Activated CD8-positive, alpha-beta memory T cell treated with anti-CD3 and anti-CD28 coated beads for 4 hours (primary cell): ENCODE measurements at places on chromosomes 7 and 10.

- DNase-seq = no peak
Measured at GRCh38 chr7:112009081-112009480, 197.1 kb downstream of the DOCK4 start.

DNA sequence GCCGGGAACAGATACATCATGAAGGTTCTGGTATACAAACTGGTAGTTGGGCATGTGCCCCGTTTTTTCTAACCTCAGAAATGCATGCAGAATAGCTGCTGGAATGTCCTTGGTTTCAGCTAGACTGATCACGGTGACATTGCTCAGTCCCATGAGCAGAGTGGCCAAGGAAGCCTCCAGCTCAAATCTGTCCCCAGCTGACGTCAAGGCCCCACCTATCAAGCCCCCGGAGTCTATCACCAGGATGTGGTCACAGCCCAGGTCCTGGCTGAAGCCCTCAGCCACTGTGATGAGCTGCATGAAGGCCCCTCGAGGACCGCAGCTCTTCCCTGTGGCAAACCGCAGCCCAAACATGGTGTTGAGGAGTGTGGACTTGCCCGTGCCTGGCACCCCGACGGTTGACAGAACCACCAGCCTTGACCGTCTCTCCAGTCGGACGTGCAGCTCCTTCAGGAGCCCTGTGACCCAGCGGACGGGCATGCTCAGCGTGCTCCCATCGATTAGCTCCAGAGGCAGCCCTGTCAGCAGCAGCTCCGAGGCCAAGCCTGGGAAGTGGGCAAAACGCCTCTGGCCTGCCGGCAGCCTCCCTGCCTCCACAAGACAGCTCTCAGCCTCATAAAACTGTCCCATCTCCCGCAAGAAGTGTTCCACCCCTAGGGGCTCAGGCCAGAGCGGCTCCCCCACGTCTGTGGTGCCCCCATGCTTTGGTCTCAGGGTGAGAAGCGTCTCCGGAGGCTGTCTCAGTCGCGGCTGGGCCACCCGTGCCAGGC is 7.8 kb upstream of the MRPS24 start:
- no peak for DNase-seq

DNA sequence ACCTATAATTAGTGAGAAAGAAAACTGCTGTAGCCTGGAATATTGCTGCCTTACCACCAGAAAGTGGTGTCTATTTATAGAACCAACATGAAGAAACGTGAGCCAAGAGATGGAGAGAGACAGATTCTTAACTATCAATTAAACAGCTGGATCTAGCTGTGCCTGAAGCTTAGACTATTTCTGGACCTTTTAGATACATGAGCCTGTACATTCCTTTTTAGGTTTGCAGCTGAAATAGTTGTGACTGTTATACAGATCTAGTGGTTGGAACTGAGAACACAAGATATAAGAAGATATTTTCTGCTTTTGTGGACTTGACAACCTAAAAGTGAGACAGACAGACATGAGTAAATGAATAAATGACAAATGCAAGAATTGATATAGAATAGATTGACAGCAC is 73.4 kb downstream of the CDK14 start:
- no peak for DNase-seq

DNA sequence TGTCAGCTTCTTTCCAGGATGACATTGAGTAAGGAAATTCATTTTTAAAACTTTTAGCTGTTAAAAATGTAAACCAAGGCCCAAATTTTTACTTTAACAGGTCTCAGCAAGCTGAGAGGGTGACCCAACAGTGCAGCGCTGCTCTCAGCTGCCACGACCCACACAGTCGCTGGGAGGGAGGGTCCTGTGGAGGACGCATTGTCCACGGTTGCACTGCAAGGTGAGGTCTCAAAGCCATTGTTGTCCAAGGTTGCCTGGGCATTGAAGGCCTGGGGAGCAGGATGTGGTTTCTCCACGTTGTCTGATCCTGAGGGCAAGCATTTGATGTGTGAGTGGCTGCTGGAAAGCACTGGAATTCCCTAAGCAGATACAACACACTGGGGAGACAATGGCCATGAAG is 15.1 kb upstream of the VIPR2 start:
- DNase-seq = no peak

DNA sequence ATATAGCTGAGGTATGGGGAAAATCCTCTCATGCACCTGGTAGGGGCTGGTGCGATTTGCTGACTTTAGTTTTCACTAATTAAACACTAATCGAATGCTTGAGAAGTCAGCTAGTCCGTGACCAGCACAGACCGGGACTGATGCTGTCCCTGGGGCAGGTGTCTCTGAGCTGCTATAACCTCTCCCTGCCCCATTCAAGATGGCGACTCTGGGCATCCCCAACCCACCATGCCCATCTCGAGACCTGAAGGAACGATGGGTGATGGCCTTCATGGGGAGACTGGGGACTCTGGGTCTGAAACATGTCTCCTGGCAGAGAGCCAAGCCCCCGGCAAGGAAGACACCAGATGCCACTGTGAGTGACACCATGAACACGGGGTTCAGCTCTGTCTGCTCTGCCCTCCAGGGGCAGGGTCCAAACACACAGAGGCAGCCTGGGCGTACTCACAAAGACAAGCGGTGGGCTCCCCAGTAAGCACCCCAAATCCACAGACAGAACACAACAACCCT is 57.4 kb downstream of the GNA12 start:
- DNase-seq = no peak
